MV-4-11 (cell line): ENCODE measurements at places on chromosomes 7 and 10.

DNA sequence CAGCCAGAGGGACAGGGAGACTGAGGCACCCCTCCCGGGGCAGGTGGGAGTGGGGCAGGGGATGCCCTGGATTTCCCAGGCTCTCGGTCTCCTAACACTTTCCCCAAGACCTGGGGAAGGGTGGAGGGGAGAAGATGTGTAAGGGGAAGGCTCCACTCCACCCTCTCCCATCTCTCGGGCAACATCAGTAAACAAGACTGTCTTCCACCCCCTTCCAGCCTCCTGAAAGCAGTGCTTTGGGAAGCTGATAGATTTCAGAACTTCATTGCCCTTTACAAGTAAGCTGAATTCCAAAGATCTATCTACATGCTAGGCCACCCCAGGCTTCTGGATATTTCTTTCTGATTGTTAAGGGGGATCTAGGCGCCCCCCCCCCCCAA lies 3.7 kb downstream of the FLNC start:
- DNase-seq = no peak

- no peak for DNase-seq
Observed at GRCh38 chr7:121139427-121139826, 150.9 kb downstream of the CPED1 start.

- peak; percentile 81 for DNase-seq
Observed at GRCh38 chr10:99711129-99711719, 20.7 kb downstream of the COX15 start.

- DNase-seq = no peak
Observed at GRCh38 chr10:115963848-115964247, 309.2 kb downstream of the GFRA1 start.

GRCh38 chr10:72009425-72010081 lies 45.4 kb downstream of the CHST3 start:
- DNase-seq = no peak

- DNase-seq = no peak
Observed at GRCh38 chr10:112809736-112810135, 140.3 kb upstream of the TCF7L2 start.

GRCh38 chr7:19114551-19114855 lies 2.9 kb downstream of the TWIST1 start:
- no peak for DNase-seq

DNA sequence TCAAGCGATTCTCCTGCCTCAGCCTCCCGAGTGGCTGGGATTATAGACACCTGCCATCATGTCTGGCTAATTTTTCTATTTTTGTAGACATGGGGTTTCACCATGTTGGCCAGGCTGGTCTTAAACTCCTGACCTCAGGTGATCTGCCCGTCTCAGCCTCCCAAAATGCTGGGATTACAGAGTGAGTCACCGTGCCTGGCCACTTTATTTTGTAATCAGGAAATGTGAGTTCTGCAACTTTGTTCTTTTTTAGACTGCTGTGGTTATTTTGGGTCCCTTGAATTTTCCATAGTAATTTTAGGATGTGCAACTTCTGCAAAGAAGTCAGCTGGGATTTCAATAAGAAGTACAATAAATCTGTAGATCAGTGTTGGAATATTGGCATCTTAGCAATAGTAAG lies 96.8 kb downstream of the CYTH3 start:
- peak; percentile 91 for DNase-seq

GRCh38 chr7:30788640-30789333 lies 17.6 kb downstream of the MINDY4 start:
- no peak for DNase-seq

DNA sequence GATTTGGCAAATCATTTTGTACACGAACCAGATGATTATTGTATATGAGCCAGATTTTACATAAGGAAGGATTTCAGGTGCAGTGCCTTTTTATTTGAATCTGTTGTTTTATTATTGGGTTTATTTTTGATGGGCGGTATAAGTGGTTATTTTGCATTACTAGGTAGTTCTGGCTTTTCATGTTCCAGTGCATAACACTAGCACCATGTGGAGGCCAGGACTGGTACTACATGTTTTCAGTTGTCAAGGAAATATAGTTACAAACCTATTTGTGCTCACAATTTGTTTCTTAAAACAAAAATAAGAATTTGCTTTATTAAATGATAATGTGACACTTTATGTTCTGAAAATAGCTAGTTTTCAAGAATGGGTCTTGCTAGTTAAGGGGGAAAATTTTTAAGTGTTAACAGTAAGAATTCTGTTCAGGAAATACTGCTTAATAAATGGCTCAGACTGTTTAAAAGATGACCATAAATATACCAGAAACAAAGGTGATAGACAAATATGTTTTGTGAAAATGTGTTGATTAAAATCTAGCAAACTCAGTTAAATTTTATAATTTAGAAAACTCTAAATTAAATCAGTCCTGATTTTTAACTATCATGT lies 7.1 kb upstream of the SEMA3E start:
- peak; percentile 6 for DNase-seq

DNA sequence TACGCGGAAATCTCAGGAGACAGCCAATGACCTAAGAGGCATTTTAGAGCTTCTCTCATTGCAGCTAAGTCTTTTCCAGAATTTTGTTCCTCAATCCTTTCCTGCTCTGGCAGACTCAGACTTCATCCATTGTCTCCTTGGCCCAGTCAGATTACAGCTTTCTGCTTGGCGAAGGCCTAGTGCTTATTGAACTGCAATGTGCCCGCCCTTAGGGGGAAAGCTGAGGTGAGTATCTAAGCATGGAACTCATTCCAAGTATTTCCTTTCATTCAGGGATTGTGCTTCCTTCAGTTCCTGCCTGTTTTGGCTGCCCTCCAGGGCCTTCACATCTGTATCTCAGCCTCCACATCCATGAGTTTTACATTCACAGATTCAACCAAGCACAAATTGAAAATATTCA lies 37.5 kb downstream of the PRLHR start:
- DNase-seq = no peak

DNA sequence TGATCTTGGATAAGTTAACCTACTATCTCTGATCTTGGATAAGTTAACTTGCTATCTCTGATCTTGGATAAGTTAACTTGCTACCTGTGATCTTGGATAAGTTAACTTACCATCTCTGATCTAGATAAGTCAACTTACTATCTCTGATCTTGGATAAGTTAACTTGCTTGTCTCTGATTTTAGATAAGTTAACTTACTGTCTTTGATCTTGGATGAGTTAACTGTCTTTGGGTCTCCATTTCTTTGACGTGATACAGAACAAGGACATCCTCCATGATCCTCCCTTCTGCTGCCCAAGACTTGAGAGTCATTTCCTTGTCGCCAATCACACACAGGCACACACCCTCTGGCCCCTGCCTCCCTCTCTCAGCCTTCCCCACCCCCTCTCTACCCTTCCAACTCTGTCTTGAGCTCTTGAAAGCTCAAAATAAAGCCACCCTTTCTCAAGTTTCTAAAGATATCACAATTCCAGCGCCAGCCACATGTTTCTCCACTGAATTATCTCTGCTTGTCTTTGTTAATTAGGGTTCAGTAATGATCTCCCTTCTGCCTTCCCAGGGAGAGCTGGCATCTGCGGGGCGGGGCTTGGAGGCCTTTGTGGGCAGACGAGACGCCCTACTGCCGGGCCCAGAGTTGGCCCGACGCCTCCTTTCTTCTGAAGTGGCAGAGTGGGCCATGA lies 85.1 kb upstream of the GTF2I start:
- DNase-seq = no peak

DNA sequence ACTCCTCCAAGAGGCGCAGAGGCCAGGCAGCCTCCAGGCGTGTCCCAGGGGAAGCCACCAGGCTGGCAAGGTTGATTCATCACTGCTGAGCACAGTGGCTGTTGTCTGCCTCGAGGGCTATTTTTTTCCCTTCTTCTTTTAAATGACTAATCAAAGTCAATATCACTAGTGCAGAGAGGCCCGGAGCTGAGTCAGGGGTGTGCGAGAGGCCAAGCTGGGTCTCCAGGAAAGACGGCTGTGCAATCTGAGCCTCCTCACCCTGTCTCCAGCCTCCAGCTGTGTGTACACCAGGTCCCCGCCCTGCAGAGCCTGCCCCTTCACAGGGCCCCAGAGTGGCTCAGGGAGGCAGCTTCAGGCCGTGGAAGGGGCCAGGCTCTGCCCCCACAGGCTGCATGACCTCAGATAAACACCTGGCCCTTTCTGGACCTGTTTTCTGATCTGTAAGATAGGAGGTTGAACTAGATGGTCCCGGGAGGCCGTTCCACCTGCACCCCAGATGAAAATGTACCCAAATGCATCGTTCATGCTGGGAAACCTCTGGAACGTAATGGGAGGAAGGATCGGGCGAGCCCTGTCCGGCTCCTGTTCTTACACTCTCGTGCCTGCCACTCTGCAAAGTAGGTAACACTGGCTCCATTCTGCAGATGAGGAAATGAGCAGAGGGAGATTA lies 3.7 kb downstream of the STX1A start:
- DNase-seq = peak; percentile 95

- DNase-seq = no peak
Observed at GRCh38 chr10:865257-865656, 66.2 kb downstream of the LARP4B start.

GRCh38 chr7:36490419-36490830 lies 100.8 kb downstream of the ANLN start:
- DNase-seq = no peak

GRCh38 chr7:107924841-107925504 lies 34.0 kb downstream of the DLD start:
- DNase-seq = peak; percentile 71

GRCh38 chr7:112386619-112387018 lies 63.6 kb upstream of the IFRD1 start:
- no peak for DNase-seq

DNA sequence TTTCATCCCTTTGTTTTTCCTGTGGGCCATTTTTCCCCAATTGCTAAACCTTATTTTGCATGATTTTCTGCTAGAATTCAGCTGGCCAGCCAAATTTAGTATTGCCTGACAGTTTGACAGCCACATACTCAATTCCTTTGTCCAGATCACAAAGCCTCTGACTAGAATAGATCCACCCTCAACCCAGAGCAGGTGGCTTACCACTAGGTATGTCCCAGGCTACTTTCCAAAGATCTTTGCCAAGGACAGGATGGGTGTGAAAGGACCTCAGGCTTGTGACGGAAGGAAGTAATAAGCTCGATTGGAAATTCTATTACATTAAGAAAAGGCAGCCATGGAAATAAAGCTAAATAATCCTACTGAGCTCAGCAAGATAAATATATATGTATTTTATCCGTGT lies 50.6 kb upstream of the AGK start:
- DNase-seq = no peak

GRCh38 chr10:16408379-16408778 lies 28.4 kb upstream of the PTER start:
- no peak for DNase-seq
